Body of pancreas (tissue), 4 donors: ENCODE measurements at places on chromosomes 11 and 22. TPM values are rescaled to one million over a fixed set of nuclear protein-coding genes. Genes with fewer than 3 reads are reported as not detected.

The CDC42EP1 gene
- 73.2 TPM for total RNA-seq

DNA sequence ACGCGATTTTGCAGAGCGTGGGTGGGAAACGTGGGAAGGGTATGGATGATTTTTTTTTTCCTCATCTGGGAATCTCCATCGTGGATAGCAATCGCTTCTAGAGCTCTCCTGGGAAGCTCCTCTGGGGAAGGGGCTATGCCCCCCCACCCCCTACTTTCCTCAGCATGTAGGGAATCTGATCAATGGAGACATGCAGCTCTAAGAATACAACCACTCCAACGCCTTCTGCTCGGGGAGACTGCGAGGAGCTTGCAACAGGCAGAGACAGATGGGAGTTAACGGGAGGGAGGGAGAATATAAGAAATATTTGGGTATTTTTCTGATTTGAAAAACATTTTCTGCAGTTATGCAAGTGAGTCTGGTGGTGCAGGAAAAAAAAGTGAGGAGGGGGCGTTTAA, 104.6 kb upstream of the HSD17B12 start:
- H3K4me3 ChIP-seq: no peak overlapping the region
- no peaks in the 10 kb centered on the region for H3K27me3 ChIP-seq
- DNase-seq: no peak

The SLC7A4 gene
- 1.3 TPM for total RNA-seq

DNA sequence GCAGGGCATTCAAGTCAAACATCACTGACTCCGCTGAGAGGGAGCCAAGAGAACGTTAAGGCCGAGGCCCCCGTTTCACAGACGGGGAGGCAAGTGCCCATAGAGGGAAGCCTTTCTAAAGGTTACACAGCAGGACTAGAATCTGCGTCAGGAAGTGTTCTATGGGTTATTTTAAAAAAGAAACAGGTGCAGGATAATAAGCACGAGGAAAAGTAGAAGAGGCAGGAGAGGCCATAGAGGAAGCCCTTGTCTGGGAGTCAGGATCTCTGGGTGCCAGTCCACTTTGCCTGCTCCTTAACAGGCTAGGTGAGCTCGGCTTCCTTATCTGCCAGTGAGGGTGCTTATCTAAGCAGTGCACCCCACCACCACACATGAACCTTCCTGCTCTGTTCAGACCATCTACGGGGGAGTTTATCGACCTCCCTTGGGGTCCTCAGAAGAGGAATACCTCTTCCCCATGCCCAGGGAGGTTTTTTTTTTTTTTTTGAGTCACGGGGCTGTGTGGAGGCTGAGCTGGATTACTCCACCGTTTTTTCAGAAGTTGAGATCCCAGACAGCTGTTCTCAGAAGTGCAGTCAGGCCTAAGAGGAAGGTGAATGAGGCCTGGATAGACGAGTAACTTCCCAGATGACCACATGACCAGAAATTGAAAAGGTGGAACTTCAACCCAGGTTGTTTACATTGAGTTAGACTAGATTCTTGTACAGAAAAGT, 1.2 kb upstream of the FCHSD2 start:
- peaks cover 54% of the 10 kb centered on the region for H3K4me1 ChIP-seq
- H3K4me3 ChIP-seq: no peak overlapping the region

- DNase-seq: no peak
- no peaks in the 10 kb centered on the region for H3K4me1 ChIP-seq
- no peaks in the 10 kb centered on the region for H3K36me3 ChIP-seq
- no peak overlapping the region for H3K27ac ChIP-seq
- H3K27me3 ChIP-seq: no peaks in the 10 kb centered on the region
Measured at GRCh38 chr11:103031834-103032233, 60.1 kb downstream of the DCUN1D5 start.

DNA sequence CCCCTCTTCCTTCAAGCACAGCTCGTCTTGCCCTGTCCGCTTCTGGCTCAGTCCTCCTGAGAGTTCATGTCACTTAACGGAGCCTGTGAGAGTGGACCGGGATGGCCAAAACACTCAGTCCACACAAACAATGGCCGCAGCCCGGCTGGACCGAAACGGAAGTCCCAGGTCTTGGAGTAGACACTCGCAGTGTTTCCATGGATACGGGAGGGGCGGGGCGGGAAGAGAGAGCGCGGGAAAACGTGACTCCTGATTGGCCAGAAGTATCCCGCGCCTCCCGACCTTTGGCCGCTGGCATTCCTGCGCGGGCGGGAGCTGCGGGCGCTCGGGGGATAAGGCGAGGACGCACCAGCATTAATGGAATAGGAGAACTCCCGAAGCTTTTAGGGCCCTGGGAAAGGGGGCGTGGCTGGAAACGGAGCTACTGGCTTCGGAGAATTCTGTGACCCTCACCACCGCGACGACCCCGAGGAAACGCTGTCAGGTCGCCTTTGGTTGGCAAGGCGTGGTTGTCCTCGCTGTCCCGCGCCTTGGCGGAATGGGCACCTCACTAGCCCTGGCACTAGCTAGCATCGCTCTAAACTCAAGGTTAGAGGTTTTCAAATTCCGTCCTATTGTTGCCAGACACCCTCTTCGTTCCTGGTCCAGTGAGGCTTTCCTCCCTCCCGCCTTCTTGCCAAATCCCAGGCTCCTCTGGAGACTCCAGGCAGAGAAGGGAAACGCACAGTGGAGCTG, at the start of the genes NLRP14 and ZNF214:
Gene NLRP14 (plus strand): TSS at position 297 of the 735 bp plus-strand sequence. CDS start 18,108 bp downstream, outside the sequence.
Gene ZNF214 (minus strand): TSS at position 164 of the 735 bp plus-strand sequence. CDS start 17,511 bp downstream, outside the sequence.
- H3K4me1 ChIP-seq: peaks cover 18% of the 10 kb centered on the region
- no peaks in the 10 kb centered on the region for H3K36me3 ChIP-seq
- DNase-seq: peak; percentile 96
- H3K4me3 ChIP-seq: peak within 1 kb of the TSS; percentile 77
- H3K27me3 ChIP-seq: no peaks in the 10 kb centered on the region
- peak within 1 kb of the TSS; percentile 84 for H3K27ac ChIP-seq

The SH3BP1 gene
- 2.0 TPM for total RNA-seq

The OR5B21 gene
- total RNA-seq: not detected

GRCh38 chr11:34235189-34235588, 122.6 kb downstream of the ABTB2 start:
- DNase-seq: no peak
- peaks cover 7% of the 10 kb centered on the region for H3K4me1 ChIP-seq
- no peaks in the 10 kb centered on the region for H3K36me3 ChIP-seq

GRCh38 chr11:122261546-122261945, 145.5 kb upstream of the BLID start:
- no peak overlapping the region for H3K27ac ChIP-seq
- no peak overlapping the region for H3K4me3 ChIP-seq
- no peaks in the 10 kb centered on the region for H3K4me1 ChIP-seq
- no peaks in the 10 kb centered on the region for H3K27me3 ChIP-seq

- peaks cover 3% of the 10 kb centered on the region for H3K4me1 ChIP-seq
- DNase-seq: no peak
- H3K27me3 ChIP-seq: no peaks in the 10 kb centered on the region
- H3K36me3 ChIP-seq: no peaks in the 10 kb centered on the region
- H3K4me3 ChIP-seq: no peak overlapping the region
- no peak overlapping the region for H3K27ac ChIP-seq
Measured at GRCh38 chr22:28856095-28856455, 27.3 kb upstream of the ZNRF3 start.

The OR4X2 gene
- total RNA-seq: not detected

GRCh38 chr11:47400768-47401279, 7.6 kb upstream of the SLC39A13 start:
- peak overlapping the region; percentile 62 for H3K27ac ChIP-seq
- H3K27me3 ChIP-seq: no peaks in the 10 kb centered on the region
- H3K4me1 ChIP-seq: peaks cover 16% of the 10 kb centered on the region
- H3K36me3 ChIP-seq: no peaks in the 10 kb centered on the region
- no peak for DNase-seq

- no peaks in the 10 kb centered on the region for H3K27me3 ChIP-seq
- no peak overlapping the region for H3K4me3 ChIP-seq
- H3K27ac ChIP-seq: no peak overlapping the region
- no peaks in the 10 kb centered on the region for H3K36me3 ChIP-seq
- no peaks in the 10 kb centered on the region for H3K4me1 ChIP-seq
Measured at GRCh38 chr11:113673550-113674396, 32.3 kb downstream of the TMPRSS5 start.

The MMP11 gene
- total RNA-seq: 1.0 TPM

DNA sequence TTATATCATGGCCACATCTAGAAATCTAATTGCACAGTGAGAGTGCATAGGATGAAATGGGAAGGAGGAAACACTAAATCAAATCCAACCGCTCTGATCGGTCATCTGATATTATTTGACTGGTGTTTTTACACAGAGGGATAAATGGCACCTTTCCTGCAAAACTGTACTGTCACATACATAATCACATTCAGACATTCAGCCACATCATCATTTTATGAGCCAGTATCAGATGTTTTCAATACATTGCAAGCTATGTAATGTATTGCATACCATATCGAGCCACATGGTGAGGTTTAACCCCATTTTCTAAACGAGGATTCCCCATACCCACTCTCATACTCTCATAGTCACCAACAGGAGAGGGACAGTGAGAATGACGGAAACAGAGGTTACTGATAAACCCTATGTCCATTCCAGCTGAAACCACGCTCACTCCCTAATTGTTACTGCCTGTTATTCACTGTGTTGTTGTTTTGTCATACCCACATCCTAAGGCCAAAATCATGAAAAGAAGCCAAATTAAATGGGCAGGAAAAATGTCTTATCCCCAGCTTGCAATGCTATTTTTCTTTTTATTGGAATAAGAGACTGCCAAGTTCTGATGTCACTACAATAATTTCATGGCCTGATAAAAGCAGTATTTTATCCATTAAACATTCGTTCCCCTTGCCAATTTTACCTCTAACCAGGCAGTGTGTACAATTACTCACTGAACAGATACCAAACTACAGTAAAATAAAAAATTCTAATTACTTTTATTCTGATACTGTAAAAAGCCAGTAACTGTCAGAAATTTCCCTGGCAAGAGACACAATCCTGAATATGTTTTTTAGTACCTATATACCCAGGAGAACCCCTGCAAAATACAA, 9.0 kb downstream of the CDON start:
- H3K4me1 ChIP-seq: no peaks in the 10 kb centered on the region
- H3K4me3 ChIP-seq: no peak overlapping the region
- H3K36me3 ChIP-seq: no peaks in the 10 kb centered on the region

DNA sequence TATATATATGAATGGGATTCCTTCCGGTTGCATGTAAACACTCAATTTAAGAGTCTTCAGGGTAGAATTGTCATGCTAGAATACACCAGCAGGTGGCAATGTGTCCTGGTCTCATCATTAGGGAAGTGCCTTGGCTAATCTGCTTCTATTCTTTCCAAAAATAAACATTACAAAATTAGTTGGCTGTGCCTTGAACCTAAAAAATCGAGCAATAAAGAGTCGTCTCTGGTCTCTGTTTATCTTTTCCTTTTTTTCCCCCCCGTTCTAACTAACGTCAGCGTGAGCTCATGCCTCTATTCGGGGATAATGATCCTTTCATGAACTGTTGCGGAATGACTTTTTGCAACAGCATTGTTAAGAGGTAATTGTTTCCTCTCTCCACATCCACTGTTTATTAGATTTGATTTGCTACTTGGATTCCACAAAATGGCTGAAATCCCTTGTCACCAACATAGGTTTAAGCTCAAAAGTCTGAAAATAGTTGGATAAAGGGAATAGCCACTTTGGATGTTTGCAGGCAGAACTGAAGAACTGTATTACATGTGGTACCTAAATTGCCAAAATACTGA, 1.2 kb upstream of the ARHGEF12 start:
- no peaks in the 10 kb centered on the region for H3K27me3 ChIP-seq
- no peaks in the 10 kb centered on the region for H3K36me3 ChIP-seq
- H3K4me1 ChIP-seq: peaks cover 50% of the 10 kb centered on the region
- no peak overlapping the region for H3K4me3 ChIP-seq
- peak; percentile 85 for DNase-seq

The PEX26 gene
- total RNA-seq: 57.0 TPM

- H3K27me3 ChIP-seq: no peaks in the 10 kb centered on the region
- DNase-seq: no peak
- H3K4me1 ChIP-seq: no peaks in the 10 kb centered on the region
- H3K27ac ChIP-seq: no peak overlapping the region
- no peak overlapping the region for H3K4me3 ChIP-seq
Measured at GRCh38 chr11:96112192-96113128, 188.6 kb upstream of the MTMR2 start.

DNA sequence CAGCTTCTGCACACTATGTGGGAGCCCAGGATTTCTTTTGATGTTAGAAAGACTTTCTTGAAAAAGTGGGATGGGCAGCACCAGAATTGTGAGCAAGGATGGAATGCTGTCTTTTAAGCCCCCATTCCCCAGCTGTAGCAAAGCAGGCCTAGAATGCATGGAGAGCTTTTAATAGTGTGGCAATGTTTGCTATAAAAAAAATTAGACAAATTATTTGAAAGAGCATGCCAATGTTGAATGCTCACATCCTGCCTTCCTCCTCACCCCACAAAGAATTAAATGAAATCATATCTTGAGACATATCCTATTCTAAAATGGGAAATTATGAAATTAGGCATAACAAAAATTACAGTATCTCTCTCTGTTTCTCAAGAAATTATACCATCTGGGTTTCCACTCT, 154.7 kb downstream of the C11orf91 start:
- no peaks in the 10 kb centered on the region for H3K36me3 ChIP-seq
- H3K4me3 ChIP-seq: no peak overlapping the region
- no peaks in the 10 kb centered on the region for H3K4me1 ChIP-seq
- no peak overlapping the region for H3K27ac ChIP-seq

The PANX2 gene
- total RNA-seq: 0.33 TPM

- DNase-seq: no peak
- H3K27me3 ChIP-seq: no peaks in the 10 kb centered on the region
- no peaks in the 10 kb centered on the region for H3K36me3 ChIP-seq
- no peaks in the 10 kb centered on the region for H3K4me1 ChIP-seq
- no peak overlapping the region for H3K27ac ChIP-seq
- H3K4me3 ChIP-seq: no peak overlapping the region
Measured at GRCh38 chr11:28232649-28233048, 124.5 kb downstream of the METTL15 start.

GRCh38 chr11:134176284-134176683, 47.5 kb downstream of the NCAPD3 start:
- DNase-seq: no peak
- no peaks in the 10 kb centered on the region for H3K36me3 ChIP-seq
- H3K27ac ChIP-seq: no peak overlapping the region
- H3K27me3 ChIP-seq: no peaks in the 10 kb centered on the region
- H3K4me1 ChIP-seq: no peaks in the 10 kb centered on the region

The CEP126 gene
- total RNA-seq: 2.6 TPM

- H3K4me1 ChIP-seq: no peaks in the 10 kb centered on the region
- H3K27ac ChIP-seq: no peak overlapping the region
- H3K27me3 ChIP-seq: no peaks in the 10 kb centered on the region
Measured at GRCh38 chr22:20008221-20008995, 8.2 kb downstream of the ARVCF start.

The SLC16A8 gene
- not detected for total RNA-seq

DNA sequence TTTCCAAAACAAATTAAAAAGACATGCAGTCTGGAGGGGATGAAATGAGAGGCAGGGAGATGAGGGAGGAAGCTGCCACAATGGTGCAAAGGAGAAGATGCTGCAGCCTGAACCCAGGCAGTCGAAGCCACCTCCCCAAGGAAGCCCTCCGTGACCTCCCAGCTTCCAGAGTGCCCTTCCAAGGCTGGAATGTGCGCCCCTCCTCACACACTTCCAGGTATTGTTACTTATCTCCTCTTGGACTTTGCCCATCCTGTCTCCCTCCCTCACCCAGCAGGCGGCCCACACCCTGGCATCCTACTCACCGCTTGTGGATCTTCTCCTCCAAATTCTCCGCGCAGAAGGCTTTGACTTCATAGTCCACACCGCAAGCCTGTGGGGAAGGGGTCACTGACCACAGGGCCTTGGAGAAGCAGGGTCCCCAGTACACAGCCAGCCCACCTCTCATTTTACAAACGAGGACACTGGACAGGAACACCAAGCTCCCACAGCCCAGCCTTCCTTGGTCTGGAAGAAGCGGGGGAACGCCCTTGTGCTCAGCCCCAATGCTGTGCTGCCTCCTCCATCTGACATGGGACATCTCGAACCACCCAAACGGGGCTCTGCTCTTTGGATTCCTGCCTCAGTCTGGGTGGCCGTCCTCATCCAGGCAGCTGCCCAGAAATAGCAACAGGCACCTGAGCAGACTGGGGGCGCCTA, 40.3 kb downstream of the TPBGL start:
- H3K27ac ChIP-seq: no peak overlapping the region
- H3K27me3 ChIP-seq: no peaks in the 10 kb centered on the region
- no peak for DNase-seq
- H3K4me3 ChIP-seq: no peak overlapping the region
